ENCODE measurements at places on chromosomes 1 and 21.

DNA sequence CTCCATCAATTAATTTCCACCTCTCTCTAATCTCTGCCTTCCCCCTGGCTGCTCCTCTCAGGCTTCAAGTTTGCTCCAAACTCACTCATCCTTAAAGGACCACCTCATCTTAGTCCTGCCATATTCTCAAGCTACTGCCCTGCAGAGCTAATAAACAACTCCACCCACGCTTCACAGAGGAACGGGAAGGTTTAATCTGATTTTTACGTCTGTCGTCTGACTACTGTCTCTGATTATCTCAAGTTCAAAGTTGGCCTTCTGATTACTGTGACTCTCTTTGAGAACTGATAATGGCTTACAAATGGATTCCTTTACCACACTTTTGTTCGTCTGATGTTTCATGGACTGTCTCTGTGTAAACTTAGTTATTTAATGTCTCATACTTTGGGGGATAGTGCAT is 7.6 kb upstream of the CPT2 start:
- no peak for DNase-seq

DNA sequence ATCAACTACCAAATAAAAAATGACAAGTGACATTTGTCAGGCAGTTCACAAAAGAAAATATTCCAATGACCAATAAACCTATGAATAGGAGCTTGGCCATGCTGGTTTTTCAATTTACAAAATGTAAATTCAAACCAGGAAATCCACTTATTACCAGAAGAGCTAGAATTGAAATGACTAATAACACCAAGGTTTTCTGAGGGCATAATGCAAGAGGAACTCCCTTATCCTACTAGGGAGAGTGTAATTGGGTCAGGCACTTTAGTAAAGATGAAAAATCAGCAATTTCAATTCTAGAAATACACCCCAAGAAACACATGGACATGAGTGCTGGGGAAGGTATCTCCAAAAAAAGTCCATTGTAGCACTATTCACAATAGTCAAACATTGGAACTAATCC is 16.7 kb upstream of the TIAM1 start:
- DNase-seq, result no peak

GRCh38 chr1:1122078-1122811 is 6.4 kb upstream of the C1orf159 start:
- peak; percentile 78 for DNase-seq

- no peak for DNase-seq
Observed at GRCh38 chr1:42442662-42443061, 13.2 kb downstream of the ZMYND12 start.

DNA sequence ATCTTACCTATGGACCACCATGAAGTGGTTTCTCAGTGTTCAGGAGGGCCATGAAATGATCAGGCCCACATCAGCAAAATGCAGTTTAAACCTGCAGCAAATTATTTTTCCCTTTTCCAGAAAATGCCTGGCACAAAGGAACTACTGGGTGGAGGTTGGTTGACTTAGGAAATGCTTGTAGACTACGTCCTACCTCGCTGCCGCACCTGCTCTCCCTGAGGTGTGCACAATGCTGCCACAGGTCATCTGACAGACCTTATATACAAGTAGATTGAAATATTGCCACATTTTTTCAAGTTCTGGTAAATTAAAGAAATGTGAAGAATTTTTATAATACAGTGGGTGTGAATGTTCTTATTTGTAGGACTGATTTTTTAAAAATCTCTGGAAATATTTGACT is 166.7 kb upstream of the PDE4B start:
- DNase-seq, result no peak

DNA sequence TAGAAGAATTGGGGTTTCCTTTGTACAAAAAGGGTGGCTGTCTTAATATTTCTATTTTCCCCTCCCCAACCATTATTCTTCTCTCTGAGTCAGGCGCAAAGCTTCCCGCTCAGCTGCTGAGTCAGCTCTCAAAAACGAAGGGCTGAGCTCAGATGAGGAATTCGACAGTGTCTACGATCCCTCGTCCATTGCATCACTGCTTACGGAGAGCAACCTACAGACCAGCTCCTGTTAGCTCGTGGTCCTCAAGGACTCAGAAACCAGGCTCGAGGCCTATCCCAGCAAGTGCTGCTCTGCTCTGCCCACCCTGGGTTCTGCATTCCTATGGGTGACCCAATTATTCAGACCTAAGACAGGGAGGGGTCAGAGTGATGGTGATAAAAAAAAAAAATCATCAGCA is 3.0 kb upstream of the TUFT1 start:
- DNase-seq, result no peak

DNA sequence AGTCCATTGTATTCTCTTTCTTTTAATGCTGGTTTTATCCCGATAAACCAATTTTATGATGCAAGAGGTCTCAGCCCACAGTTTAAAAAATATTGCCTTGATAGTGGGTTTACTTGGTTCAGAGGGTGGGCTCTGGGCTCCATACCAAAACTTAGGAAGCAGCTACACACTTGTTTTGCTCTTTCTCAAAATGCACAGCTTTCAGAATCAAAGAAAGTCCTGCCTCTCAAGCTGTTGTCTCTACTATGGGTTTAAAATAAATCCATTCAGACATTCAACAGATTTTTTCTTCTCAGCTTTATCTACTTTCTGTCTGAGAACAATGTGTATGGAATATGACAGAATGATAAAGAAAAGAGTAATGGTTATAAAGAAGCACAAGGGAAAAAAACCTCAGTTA is 14.8 kb upstream of the HHAT start:
- no peak for DNase-seq

DNA sequence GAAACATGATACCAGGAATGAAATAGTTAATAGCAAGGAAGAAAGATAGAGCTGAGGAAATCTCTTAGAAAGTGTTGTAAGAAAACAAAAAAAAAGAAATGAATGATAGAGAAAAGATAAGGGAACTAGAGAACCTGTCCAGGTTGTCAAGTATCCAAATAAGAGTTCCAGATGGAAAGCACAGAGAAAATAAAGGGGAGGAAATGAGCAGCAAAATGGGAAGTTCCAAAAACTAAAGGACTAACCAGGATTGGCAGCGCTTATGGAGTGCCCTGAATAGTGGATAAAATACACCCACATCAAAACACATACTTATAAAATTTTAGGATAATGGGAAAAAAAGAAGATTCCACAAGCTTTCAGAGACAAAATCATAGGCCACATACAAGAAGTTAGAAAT is 55.2 kb downstream of the ARHGAP29 start:
- no peak for DNase-seq

GRCh38 chr1:234331507-234331906 is 41.7 kb upstream of the COA6 start:
- DNase-seq, result no peak

DNA sequence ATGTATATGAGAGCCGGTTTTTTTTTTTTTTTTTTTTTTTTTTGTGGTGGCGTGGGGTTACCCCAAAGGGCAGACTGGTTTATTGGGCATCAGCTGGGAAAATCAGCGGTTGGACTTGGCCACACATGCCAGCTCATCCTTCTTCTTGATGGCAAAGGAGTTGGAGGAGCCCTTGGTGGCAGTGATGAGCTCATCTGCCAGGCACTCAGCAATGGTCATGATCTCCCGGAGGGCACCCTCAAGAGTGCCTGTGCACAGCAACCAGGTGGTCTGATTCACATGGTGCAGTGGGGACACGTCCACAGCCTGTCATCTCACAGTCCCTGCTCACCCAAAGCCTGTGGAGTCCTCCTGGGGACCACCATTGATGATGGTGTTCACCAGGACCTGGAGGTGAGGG is 62.0 kb downstream of the MRPS6 start:
- DNase-seq, result no peak

DNA sequence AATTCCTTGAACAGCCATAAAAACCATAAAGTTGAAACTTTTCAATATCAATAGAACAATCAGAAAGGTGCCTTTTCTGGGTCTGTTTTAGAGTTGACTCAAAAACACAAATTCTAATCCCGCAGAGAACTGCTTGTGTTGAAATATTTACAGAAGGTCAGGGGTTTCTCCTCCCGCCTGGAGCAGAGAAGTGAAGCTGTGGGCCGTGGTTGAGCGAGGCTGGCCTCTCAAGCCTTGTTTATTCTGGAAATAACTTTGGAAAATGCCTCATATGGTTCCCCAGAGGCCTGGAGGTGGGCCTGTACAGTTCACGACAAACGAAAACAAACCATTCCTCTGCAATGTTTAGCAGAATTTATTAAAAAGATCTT is 90.8 kb upstream of the ERRFI1 start:
- no peak for DNase-seq

DNA sequence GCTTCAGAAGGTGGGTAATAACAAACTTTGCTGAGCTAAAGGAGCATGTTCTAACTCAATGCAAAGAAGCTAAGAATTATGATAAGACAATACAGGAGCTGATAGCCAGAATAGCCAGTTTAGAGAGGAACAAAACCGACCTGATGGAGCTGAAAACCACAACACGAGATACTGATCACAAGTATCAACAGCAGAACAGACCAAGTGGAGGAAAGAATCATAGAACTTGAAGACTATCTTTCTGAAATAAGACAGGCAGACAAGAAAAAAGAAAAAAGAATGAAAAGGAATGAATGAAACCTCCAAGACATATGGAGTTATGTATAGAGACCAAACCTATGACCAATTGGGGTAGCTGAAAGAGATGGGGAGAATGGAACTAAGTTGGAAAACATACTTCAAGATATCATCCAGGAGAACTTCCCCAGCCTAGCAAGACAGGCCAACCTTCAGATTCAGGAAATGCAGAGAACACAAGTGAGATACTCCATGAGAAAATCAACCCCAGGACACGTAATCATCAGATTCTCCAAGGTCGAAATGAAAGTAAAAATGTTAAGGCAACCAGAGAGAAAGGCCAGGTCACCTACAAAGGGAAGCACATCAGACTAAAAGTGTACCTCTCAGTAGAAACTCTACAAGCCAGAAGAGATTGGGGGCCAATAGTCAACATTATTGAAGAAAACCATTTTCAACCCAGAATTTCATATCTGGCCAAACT is 20.5 kb downstream of the CD84 start:
- DNase-seq, result no peak

DNA sequence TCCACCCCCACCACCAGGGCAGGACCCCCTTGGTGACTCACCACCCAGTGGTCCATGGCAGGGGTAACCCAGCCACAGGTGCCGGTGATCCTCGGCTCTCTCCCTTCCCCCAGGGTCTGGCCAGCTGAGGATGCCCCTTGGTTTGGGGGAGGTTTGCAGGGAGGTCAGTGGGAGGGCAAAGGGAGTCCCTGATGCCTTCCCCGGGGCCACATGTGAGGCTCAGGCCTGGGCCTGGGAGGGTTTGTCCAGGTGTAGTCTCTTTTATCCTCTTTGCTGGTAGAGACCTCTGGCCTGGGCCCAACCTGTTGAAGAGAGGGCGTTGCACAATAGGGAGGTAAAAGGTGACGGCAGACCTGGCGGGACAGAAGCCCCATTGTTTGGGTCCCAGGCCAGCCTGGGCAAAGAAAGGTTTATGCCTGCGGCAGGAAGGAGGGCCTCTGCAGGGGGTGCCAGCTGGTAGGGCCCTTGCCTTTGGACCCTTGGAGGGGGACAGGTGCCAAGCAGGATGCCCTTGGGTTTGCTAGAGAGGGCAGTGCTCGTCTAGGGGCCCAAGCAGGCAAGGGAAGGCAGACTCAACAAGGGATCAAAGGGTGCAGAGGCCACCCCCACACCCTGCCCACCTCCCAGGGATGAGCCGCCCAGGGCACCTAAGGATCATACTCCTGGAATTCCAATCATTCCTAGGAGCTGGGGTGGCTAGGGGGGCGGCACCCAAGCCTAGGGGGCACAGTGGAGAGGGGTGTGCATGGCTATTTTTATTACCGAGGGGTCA is 760 bp upstream of the TINAGL1 start:
- DNase-seq, result no peak

GRCh38 chr1:61472876-61473275 is 252.1 kb downstream of the TM2D1 start:
- no peak for DNase-seq

DNA sequence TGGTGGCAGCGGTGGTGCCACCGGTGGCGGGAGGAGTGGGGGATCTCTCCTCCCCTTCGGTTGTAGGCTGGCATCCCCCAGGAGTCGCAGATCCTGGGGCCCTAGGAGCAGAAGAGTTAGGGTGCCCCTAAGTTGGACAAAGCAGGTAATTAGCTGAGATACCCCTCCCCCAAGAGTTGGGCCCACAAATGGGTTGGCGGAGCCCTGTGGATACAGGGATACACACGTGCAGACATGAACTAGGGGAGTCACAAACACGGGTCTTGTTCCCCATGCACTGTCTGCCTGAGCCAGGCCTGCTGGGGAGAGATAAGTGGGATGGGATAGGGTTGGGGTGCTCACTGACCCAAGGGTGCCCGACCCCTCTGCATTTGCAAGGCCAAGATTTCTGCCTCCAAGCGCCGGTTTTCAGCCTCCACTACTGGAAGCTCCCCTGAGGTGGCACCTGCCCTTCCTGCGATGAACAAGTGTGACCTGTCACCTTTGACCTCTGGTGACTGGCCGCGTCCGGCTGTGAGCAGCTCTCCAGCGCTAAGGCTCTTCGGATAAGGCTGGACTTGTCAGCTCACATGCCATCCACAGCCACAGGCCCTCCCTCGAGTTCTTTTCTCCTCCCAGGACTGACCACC is 1.8 kb downstream of the CCDC17 start:
- DNase-seq, result no peak

All from activated CD4-positive, alpha-beta T cell treated with anti-CD3 and anti-CD28 coated beads for 24 hours (primary cell).